ENCODE measurements at places on chromosomes 5 and 9.

DNA sequence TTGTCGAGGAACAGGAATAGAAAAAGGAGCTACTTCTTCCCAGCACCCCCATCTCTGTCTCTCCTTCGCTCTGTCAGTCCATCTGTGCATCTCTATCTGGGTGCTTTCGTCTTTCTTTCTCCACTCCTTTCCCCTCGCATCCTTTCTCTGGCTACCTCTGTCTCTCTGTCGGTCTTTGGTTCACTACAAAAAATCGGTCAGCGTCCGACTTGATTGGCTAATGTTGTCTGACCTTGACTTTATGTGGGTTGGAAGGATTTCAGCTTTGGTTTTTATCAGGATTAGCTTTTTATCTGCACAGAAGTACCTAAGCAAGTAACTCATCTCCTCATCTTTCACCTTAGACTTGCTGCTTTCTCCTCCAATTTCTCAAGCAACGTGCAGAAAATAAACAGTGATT lies 575.2 kb upstream of the ZNF462 start:
- DNase-seq, result no peak

DNA sequence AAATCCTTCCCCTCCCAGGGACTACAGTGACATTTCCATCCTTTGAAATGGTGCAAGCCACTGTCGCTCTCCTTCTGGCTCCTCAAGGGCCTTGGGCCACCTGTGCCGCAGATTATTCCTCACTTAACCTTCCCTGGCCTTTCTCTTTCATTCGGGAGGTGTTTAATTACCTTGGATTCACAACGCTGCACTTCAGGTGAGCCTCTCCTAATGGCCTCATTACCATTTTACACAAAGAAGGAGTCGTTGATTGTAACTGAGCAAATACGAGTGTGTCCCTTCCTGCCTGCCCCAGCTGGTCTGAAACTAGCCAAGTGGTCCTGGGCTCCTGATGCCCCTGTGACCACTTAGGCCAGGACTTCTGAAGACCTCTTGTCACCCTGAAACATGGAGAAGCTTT lies 205.0 kb downstream of the CRB2 start:
- DNase-seq, result no peak

- no peak for DNase-seq
Observed at GRCh38 chr5:172819569-172819968, 14.5 kb upstream of the ERGIC1 start.

DNA sequence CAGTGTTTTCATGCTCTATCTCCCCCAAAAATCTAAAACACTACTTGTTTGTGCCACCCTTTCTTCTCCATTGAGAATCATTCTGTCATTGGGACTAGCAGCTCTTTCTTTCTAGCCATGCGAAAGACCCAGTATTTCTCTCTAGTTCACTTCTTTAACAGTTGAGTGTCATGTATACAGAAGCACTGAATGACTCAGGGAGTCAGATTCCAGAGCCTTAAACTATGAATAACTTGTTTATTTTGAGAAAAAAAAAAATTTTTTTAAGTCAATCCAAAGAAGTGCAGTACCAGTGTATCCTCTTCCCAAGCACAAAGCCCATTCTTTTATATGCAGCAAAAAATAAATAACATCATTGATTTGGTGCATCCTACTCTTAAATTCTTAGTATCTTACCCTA lies 415.4 kb upstream of the GRAMD2B start:
- no peak for DNase-seq

DNA sequence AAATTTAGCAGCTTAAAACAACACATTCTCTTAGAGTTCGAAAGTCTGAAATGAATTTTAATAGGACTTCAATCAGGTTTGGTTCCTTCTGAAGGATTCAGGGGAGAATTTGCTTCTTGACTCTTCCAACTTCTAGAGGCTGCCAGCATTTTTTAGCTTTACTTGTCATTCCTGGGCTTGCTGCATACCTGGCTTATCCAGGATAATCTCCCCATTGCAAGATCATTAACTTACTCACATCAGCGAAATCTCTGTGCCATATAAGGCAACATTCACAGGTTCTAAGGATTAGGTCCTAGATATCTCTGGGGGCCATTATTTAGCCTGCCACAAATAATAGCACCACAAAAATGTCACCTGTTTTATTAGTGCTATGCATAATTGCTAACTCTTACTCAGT lies 46.2 kb upstream of the PCSK5 start:
- DNase-seq, result no peak

DNA sequence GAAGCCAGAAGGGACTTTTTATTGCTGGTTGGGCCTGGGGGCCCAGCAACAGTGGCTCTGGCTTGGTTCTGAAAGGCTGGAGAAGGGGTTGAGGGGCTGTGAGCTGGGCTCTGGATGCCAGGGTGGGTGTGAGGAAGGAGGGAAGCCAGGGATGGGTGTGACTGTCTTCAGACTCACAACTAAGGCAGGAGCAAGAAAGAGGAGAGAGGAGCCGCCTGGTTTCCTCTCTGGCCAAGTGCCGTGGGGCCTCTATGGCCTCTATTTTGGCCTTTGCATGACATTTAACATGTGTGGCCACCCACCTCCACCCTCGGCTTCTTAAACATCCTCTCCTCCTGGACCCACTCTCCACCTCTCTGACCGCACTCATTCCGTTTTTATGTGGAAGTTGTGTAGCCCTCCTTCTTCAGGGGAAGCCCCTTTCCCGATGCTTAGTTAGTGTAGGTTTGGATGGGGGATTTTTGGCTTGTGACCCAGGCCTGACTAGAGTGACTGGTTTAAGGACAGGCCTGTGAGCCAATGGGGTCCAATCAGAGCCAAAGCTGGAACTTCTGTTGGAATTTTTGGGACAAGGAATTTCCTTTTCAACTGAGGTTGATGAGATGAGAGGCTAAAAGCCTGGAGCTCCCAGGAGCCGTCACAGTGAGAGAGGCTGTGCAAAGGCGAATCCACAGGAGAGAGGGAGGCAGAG lies 517.8 kb downstream of the CCDC171 start:
- DNase-seq, result no peak

DNA sequence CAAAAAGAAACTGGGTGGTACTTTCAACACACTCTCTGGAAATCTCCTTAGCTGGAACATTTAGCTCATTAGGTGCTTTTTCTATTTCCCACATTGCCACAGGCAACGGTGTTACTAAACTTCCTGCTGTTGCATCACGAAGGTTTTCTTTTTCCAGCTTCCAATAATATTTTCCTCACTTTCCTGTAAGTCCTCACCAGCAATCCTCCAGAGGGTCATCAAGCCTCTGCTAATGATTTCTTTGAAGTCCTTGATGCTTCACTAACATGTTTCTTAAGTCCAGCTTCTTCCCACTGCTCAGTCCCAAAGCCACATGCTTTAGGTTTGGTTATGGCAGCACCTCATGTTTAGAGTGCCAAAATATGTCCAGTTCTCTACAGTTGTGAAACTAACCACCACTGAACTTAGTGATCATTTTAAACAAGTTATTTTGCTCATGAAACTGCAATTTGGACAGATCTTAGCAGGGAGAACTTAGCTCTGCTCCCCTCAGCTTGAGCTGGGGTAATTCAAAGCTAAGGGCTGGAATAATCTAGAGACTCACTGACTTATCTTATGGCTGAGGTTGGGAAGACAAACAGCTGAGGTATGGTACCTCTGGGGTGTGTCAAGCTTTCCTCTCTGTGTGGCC lies 39.9 kb upstream of the RETREG1 start:
- DNase-seq, result no peak

DNA sequence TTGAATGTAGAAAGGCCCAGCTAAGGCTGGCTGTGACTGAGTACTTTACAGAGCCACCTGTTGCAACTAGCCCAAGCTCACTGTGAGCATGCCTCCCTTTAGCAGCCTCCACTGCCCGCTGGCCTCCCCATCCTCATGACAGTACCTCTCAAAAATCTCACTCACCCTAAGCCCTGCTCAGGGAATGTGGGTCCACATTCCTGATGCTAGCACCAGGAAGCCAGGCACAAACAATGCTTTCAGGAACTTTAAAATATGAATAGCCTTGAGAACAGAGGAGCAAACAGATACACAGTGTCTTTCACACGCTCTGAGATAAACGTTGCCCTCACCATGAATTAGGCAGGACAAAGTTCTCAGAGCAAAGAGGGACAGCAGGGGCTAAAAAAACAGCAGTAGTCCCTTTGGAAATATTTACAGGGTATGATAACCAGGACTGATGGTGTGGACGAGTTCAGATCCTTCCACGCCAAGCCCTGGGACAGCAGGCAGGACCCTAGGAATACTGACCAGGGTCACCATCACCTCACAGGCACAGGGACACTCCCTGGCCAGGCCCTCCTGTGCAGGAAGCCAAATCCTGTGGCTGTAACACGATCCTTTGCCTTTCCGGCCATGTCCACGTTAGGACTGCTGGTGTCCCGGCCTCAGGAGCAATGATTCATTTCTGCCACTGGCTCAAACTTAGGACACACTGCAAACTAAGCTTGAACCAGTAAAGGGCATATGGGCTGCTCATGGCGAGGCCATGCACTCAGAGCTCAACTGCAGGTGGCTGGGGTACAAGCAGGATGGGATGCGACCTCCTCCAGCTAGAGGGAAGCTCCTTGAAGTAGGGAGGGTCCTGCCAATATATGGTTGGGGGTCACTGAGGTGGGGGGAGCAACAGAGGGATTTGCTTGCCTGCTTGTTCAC lies 9.6 kb downstream of the ACSL6 start:
- no peak for DNase-seq

- no peak for DNase-seq
Observed at GRCh38 chr9:113858282-113858681, 17.8 kb upstream of the ZNF618 start.

GRCh38 chr5:108763222-108763916 lies 15.7 kb downstream of the FER start:
- no peak for DNase-seq

GRCh38 chr9:6703898-6704639 lies 53.7 kb upstream of the KDM4C start:
- peak; percentile 86 for DNase-seq

GRCh38 chr9:116000748-116001329 lies 152.8 kb upstream of the PAPPA start:
- no peak for DNase-seq

- no peak for DNase-seq
Observed at GRCh38 chr9:12699529-12699928, 6.3 kb downstream of the TYRP1 start.

GRCh38 chr5:116810951-116811350 lies 236.3 kb upstream of the SEMA6A start:
- DNase-seq, result no peak

DNA sequence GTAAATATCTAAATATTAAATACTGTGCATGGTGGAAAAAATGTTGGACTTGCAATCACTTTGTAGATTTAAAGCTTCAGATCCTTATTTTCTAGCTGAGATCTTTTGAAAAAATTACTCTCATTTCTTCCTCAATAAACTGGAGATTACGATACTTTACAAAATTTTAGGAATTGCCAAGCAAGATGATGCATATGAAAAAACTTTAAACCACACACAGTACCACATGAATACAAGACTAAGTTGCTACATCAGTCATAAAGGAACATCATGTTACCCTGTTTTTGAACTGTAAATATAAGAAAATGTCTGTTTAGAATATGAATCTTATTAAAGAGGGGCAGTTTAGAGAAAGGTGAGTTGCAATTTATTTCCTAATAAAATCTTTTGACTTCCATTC lies 703.6 kb upstream of the NUDT12 start:
- no peak for DNase-seq

DNA sequence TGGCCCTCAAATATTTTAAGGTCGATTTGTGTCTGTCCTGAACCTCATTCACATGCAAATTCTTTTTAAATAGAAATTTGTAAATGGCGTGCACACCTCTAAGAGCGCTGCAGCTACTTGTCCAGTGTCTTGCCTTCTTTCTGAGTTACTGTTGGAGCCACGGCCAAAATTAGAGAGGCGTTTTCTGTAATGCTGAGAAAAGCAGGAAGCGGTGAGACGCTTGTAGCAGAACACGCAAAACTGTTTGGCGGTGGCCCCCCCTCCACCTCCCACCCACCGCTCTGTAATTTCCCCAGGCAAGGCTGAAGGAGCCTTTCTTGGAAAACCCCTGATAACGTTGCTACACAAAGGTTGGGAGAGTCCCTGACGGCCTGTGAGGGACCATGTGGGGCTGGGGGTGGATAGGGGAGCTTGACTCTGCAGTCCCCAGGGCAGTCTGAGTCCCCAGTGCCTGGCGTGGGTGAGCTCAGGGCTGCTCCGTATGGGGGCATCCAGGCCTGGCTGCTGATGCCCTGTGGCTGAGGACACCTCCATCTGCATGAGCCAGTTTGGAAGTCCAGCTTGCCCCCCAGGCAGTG lies 96.5 kb downstream of the GADD45G start:
- DNase-seq, result peak; percentile 65

DNA sequence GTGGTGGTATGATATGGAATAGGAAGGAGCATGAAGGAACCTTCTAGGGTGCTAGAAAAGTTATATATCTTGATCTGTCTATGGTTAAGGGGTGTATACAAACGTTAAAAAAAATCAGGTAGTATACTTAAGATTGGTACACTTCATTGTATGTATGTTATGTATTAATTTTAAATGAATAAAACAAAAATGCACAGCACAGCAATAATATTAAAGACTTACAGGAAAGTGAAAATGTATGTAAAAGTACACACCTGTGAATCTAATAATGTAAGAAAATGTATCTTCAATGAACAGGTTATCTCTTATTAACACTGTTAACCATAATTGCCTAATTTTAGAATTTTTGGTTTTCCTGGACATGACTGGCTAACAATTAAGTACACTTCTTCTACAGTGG lies 77.2 kb downstream of the HMGCR start:
- no peak for DNase-seq

- no peak for DNase-seq
Observed at GRCh38 chr5:95907740-95908706, 53.6 kb downstream of the ELL2 start.

DNA sequence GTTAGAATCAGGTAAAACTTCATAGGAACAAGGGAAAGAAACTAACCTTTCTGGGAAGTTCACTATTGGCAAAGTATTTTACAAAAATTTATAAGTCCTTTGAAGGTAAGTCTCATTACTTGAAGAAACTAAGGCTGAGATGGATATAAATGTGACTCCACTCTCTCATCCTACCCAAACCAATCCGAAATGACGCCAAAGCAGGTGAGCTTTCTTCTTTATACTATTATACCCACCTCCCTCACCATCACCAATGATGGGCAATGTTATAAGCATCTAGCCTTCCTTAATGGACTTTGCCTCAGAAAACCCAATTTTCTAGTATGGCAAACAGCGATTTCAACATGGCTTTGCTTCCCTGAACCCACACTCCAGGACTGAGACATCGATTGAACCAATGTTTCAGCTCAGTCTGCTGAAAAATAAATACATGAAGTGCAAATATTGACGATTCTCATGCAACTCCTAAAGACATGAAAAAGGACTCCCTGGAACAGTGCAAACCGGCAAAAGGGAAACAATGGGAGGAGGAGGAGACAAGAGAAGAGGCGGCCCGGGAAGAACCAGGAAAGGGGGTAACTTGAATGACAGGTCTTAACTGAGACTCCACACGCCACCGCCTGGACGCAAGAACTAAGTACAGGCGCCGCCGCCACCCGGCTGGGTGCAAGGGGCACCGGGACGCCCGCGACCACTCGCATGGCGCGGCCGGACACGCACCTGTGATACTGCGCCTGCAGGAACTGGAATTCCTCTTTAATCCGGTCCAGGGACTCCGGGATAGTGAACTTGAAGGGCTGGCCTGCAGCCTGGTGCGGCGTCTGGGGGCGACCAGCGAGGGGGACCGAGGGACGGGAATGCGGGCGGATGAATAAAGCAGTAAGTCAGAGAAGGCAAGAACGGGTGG lies 2.5 kb downstream of the TLE1 start:
- DNase-seq, result no peak

GRCh38 chr5:81895307-81895706 lies 76.5 kb upstream of the ATG10 start:
- no peak for DNase-seq

GRCh38 chr9:87305151-87305550 lies 192.5 kb upstream of the DAPK1 start:
- no peak for DNase-seq

GRCh38 chr9:70043285-70043684 lies 363 bp upstream of the MAMDC2 start:
- DNase-seq, result no peak
